EL (cell line): ENCODE measurements at places on chromosomes 2 and 18.

- DNase-seq: no peak
Observed at GRCh38 chr18:13051950-13052349, 60.8 kb downstream of the CEP192 start.

GRCh38 chr2:212596688-212597087, 58.1 kb upstream of the ERBB4 start:
- no peak for DNase-seq

DNA sequence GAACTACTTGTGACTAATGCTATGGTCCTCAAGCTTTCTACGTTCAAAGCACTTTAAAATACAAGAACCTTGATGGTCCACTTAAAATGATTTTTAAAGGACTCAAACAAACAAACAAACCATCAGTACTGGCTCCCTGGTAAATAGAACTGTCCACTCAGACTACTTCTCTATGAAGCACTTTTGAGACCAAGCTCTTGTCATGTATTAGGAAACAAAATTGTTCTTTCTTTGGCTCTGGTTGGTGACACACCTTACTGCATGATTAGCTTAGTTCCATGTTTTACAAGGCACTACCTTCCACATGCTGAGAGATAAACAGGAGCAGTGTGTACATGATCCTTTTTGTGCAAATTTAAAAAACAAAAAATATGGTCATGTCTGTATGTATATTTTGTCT, 19.7 kb downstream of the DARS1 start:
- no peak for DNase-seq

DNA sequence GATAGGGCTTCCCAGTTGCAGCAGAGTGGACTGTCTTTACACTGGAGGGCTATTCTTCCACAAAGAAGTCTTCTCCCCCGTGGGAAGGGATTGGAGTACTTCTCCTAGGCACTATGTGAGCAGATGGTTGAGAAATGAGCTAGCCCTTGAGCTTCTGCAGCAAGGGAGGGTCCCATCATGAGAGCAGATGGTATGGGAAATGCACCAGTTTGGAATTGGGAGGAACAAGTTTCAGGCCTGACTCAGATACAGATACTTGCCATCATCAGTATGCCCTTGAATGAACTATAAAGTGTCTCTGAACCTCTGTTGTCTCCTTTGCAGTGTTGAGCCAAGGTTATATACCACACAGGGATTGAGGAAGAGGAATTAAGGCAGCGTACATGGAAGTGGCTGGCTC, 757.4 kb downstream of the RNF144A start:
- DNase-seq: no peak

GRCh38 chr2:239441261-239442078, 40.6 kb upstream of the HDAC4 start:
- no peak for DNase-seq

DNA sequence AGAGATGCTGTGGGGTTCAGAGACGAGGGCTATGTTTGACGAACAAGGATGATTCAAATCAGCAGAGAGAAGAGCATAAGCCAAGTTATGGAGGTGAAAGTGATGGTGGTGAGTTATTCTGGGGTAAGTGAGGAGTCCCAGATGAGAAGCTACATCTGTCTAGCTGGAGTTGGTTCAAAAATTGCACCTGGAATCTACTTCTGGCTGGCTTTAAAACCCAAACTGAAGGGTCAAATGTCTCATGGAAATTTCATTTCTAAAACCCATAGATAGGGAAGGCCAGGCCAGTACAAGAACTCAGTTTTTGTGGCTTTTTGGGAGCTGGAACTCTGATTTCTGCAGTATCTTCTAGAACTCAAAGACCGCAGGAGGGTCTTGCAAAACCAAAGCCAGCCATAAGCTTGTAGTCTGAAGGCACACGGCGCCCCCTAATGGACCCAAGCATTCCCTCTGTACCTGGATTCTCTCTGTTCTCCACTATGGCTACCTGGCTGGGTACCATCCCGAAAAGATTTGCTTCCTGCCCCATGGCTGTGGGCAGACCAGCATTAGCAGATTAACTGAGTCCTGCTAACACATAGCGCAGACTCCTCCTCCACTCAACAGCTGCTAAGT, 229.1 kb upstream of the SLC14A2 start:
- peak; percentile 10 for DNase-seq

- DNase-seq: peak; percentile 89
Observed at GRCh38 chr2:67846370-67847070, 216.3 kb downstream of the C1D start.

GRCh38 chr2:225468131-225468530, 68.6 kb downstream of the NYAP2 start:
- DNase-seq: peak; percentile 37

DNA sequence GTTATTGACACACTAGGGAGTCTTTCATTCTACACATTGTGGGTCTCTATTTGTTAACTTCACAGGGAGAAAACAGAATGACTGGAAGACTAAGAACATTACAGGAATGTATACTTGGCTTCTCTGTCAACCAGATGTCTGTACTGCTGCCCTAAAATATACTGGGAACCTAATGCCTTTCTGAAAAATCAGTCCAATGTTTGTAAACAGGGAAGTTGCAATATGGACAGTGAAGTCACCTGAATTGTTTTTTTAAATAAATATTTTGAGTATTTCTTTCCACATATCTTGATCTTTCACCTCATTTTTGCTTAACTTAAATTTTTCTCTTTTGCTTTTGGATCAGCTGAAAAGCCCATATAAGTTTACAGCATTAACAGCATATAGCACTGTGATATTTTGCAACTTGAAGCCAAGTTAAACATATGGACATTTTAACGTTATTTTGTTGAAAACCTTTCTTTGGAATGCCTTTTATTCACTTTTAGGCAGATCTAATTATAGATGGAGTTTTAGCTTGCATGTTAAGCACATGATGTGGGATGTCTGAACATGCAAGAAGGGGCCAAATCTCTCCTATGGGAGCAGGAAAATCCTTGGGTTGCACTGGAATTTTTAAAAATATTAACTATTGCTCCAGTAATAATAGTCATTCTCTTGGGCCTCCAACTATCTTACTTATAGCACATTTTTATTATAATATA, 137.7 kb upstream of the TWIST2 start:
- DNase-seq: no peak

DNA sequence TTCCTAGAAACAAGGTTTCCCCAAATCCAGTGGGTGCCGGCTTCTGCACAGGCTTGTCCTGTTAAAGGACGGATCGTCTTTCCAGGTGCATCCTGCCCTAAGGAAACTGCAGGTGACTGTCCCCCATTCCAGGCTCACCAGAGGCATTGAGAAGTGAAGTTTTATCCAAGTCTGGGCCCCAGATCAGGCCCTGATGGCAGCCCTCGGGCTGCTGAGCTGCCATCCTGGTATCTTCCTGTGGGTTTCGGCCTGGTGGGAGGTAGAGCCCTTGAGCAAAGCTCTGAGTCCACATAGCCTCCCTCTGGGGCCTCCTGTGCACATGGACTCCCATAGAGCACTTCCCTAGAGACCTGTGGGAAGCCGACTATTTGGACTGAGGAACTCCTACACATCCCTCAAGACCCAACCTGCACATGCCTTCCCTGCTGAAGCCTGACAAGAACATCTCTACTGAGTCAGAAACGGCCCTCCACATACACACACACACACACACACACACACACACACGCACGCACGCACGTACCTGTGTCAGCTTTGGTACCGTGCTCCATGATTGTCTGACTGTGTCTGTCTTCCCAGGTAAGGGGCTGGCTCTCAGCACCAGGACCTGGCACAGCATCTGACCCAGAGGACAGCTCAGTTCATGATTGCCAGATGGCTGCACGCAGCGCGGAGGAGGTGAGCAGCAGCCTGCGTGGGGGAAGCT, 16.4 kb downstream of the TNS1 start:
- no peak for DNase-seq

GRCh38 chr18:8893628-8894231, 188.4 kb downstream of the MTCL1 start:
- no peak for DNase-seq

DNA sequence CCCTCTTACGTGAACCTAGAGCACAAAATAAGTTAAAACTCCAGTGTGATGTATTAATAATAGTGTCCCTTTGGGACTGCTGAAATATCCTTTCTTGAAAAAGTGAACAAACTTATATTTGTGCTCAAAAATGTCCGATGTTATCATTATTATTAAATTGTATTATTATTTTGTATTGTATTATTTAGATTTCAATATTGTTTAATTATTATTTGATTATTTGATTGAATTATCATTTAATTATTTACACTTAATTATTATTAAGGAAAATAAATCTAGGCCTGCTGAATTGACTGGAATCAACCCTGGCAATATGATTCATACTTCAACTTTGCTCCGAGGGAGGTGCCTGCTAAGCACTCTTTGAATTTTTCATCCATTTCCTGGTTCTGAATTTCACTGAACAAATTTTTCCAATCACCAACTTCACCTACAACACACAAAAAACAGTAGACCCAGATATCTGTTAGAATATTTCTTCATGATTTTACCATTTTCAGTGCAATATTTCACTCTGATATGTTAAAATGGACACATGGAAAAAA, 10.9 kb upstream of the EIF2AK2 start:
- no peak for DNase-seq

DNA sequence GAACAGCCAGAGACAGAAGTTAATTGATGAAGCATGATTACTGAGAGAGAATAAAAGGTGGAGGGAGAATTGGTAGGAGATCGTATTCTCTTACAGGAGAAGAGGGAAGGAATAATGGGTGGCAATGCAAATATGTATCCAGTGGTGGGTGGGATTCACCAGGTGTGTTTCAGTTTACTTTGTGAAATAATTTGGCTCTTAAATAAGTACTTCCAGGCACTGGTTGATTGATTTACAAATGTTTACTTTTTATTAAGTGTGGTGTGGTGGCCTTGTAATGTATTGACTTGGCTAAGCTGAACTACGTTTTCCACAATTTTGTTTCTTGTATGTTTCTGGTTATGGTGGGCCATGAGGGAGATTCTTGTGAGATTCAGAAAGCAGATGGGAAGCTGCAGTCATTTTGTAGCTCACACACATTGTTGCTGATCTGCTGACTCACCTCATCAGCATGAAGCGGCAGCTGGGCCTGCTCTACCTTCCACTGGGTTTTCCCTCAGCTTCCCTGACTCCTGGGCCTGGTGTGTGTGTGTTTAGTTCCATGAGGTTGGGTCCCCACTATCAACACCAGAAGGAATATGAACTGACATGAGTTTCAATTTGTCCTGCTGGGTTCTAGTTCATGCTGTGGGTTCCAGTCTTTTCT, 32.6 kb downstream of the MYL12B start:
- peak; percentile 60 for DNase-seq

DNA sequence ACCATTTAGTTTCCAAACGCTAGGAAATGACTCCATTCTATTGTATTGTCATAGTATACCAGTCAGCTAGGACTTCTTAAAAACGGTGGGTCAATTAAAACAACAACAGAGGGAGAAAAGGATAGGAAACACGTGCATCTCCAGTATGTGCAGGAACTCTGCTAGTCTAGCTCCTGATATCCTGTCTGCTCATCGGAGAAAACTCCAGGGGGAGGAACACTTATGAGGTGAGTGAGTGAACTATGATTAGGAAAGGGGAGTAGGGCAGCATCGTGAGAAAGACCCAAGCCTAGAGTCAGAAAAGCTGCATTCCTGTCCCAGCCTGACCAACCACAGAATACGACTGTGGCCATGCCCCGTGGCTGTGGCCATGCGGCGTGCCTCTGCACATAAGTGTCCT, 34.2 kb downstream of the DTNB start:
- DNase-seq: no peak

DNA sequence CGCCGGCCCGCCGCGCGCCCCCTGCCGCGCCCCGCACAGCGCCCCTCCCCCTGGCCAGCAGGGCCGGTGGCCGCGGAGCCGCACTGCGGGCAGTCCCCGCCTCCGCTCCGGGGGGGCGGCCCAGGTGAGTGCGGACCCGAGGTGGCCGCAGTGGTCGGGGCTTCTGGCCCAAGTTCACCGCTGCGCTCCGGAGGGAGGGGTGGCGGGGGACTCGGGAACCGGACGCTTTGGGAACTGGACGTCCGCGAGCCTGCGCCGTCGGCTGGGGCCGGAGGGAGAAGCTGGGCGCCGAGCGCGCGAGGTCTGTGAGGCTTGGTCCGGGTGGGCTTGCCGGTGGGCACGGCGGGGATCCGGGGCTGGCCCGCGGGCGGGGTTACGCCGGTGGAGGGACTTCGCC, 591 bp upstream of the LDLRAD4 start:
- no peak for DNase-seq

- no peak for DNase-seq
Observed at GRCh38 chr2:73250872-73251846, 17.1 kb downstream of the CCT7 start.

GRCh38 chr2:1775511-1776035, 31.3 kb upstream of the PXDN start:
- DNase-seq: no peak

DNA sequence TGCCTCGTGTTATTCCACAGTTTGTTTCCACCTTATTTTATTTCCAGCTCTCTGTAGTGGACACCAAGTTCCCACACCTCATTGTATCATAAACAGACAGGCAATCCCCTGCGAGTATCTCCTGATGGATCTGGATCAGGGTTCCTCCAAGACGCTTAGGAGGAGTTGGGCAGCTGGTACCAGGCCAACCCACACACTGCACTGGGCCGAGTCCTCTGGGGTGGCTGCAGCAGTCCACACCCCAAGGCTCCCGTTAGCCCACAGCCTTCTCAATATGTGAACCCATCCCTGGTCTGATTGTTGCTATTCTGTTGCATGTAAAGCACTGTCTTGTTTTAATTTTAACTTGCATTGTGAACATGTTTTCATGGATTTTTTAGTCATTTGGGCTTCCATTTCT, 178.8 kb upstream of the RAB6C start:
- no peak for DNase-seq

GRCh38 chr2:219561179-219562048, 9.9 kb downstream of the OBSL1 start:
- DNase-seq: no peak

GRCh38 chr2:187689372-187689771, 135.1 kb upstream of the TFPI start:
- DNase-seq: peak; percentile 51

DNA sequence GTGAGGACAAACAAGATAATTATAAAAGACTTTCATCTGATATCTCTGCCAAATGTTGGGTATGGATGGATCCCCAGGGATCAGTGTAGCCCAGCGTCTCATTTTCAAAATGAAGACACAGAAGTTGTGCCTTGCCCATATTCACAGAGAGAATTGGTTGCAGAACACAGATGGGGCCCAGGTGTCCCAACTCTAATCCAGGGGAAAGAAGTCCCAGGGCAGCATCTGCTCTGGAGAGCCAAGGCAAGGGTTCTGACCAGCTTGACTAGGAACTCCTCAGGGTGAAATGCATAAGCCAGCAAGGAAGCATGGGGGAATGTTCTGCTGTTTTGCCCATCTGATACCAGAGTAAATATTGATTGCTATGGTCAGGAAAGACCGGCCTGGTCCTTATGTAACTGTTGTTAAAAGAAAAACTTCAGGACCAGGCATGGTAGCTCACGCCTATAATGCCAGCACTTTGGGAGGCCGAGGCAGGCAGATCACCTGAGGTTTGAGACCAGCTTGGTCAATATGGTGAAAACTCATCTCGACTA, 68.7 kb upstream of the CABLES1 start:
- no peak for DNase-seq
